ENCODE measurements at places on chromosomes 6 and 20.

GRCh38 chr20:36162272-36162966 lies 7.9 kb downstream of the EPB41L1 start:
- no peak for DNase-seq

- no peak for DNase-seq
Measured at GRCh38 chr20:38134427-38135270, 30.4 kb downstream of the TGM2 start.

DNA sequence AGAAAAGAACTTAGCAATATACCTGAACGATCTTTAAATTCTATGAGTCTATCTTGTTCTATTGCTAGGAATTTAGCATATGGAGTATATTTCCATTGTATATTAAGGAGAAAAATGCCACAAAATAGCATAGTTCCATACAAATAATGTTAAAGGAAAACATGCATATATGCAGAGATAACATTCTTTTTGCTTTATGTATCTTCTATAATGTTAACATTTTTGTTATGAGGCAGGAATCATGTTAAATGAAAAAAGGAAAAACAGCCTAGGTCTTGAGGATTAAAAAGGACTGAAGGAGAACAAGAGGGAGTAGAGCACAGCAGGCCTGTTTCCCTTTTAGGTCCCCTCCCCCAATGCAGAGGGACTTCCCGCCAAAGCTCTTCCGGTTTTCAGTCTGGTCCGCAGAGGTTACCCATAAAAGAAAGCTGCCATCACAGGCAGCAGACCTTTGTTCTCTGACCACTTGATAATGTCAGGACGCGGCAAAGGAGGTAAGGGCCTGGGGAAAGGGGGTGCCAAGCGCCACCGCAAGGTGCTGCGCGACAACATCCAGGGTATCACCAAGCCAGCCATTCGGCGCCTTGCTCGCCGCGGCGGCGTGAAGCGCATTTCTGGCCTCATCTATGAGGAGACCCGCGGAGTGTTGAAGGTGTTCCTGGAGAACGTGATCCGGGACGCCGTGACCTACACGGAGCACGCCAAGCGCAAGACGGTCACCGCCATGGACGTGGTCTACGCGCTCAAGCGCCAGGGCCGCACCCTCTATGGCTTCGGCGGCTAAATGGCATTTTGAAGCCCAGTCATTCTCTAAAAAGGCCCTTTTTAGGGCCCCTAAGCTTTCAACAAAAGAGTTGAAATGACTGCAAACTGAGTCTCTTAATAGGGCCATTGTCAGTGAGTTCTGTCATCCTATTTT lies 108.4 kb upstream of the PRSS16 start:
- DNase-seq = no peak

DNA sequence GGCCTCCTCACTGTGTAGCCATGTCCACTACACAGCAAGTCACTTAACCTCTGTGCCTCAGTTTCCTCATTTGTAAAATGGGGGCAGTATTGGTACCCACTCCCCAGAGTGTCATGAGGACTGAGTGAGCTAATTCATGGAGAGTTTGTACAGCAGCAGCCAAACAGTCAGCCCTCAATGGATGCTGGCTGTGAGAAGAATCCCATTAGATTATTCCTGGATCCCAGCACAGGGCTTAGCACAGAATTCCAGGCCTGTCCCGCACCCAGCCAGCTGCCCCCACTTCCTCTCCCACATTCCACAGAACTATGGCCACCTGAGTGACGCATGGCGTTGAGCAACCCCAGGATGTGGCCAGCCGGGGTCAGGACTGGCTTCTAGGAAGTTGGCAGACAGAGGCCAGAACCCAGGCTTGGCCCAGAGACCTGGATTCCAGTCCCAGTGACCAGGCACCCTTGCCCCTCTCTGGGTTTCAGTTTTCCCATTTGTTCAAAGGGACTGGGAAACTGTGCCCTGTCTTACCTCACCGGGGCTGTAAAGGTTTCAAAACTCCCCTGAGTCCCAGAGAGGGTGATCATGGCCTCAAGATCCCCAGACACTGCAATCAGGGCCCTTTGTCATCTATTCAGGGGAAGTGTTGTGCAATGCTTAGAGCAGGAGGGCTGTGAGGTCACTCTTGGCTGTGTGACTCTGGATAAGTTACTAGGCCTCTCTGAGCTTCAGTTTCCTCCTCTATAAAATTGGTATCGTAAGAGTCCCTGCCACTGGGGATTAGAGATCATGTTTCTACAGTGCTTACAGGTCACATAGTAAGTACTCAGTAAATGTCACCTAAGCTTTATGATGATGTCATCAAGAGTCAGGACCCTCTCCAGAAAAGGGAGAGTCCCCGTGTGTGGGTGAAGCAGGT lies 3.0 kb upstream of the TGM2 start:
- DNase-seq = no peak

- DNase-seq = no peak
Measured at GRCh38 chr20:31594558-31595379, 10.3 kb upstream of the ID1 start.

DNA sequence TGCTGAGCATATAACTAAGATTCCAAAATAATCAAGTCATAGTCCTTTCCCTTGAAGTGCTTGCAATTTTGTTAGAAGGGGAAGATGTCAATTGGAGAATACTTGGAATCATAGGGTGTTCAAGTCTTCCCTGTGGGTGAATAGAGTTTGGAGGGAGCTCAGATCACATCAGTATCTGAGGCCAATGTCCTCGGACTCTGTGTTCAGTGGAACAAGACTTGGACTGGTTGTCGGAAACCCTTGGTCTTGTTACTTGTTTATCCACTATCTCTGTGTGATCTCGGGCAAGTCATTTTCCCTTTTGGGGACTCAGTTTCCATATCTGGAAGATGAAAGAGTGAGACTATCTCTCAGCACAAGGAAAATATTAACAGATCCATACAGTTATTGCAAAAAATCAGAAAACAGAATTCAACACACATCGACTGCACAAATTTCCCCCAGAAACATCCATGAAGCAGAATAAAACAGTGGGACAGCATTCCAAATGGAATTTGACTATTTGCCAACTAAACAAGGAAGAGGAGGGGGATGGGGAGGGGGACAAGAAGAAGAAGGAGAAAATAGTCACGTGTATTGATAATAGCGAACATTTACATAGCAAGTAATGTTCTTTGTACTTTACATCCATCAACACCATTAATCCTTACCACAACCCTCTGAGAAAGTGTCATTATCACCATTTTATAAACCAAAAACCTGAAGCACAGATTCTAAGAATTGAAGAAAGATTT lies 3.9 kb upstream of the EDEM2 start:
- DNase-seq = no peak

GRCh38 chr20:57742507-57743181 lies 32.8 kb upstream of the PMEPA1 start:
- no peak for DNase-seq

DNA sequence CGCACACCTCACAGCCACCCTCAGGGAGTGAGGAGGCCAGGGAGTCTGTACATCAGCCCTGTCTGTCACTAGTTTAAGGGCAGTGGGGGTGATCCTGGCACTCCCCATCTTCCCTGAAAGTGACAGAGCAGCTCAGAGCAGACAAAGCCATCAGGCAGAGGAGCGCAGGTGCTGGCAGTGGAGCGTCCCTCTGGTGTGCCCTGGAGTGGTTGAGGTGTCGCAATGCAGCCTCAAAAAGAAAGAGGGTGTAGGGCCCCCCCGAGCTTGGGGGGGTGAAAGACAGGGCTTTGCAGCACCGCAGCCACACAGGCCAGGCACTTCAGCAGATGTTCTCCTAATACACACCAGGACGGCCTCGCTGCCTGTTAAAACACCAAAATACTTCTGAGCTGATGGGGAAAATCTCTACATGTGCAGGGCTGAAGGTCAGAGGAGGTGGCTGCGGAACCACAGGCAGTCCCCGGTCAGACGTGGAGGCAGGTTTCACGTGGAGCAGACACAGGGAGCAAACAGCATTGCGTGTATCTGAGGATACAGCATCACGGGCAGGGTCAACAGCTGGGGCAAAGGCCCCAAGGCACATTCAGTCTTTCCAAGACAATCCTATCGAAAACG lies 69.5 kb downstream of the PREX1 start:
- no peak for DNase-seq

GRCh38 chr6:34894693-34895092 lies 5.6 kb downstream of the ANKS1A start:
- no peak for DNase-seq

- DNase-seq = no peak
Measured at GRCh38 chr6:44024574-44025219, 102.6 kb downstream of the MRPL14 start.

DNA sequence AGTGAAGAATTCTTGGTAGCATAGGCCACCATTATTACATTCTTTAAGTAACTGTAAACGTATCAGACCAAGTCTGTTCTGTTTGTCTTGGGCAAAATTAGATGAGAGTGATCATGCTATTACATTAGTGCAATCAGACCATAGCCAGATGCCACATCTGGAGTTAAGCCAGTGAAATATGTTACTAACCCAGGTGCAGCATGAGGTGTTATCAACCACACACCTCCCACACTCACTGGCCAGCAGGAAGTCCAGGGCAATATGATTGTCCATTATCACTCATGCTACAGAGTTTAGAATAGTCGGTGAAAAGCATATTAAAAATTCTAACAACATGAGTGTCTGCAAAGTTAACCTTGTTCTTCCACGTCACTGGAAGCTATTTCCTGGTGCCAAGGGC lies 174.7 kb upstream of the PROKR2 start:
- DNase-seq = no peak

GRCh38 chr20:37245216-37246150 lies 16.1 kb downstream of the GHRH start:
- DNase-seq = no peak

DNA sequence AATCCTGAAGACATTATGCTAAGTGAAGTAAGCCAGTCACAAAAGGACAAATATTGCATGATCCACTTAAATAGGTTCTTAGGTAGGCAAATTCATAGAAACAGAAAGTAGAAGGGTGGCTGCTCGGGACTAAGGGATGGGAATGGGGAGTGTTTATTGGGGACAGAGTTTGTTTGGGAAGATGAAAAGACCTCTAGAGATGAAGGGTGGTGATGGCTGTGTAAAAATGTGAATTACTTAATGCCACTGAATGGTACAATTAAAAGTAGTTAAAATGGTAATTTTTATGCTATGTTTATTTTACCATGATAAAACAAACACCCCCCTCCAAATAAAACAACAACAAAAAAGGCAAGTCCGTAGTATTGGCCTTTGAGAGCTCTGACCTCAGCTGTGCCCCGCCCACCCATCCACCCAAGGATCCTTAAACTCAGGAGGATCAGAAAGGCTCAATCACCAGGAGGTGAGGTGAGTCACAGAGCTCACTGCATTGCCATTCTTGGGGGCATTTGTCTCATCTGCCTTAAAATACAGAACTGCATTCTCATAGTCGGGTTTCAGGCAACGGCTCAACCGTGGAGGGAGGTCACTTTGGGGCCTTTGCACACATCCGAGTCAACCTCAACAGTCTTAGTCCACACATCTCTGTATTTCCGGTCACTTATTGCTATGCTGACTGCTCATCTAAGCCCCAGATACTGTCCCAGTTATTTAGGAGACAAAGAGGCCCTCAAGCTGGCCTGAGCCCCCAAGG lies 96.7 kb downstream of the SLC22A23 start:
- no peak for DNase-seq
